ENCODE measurements at places on chromosomes 1 and 21.

- DNase-seq, result peak; percentile 13
These were observed 1.6 kb downstream of the CASZ1 start for GRCh38 chr1:10794724-10795275.

GRCh38 chr1:109933856-109934711 lies 23.4 kb downstream of the CSF1 start:
- no peak for DNase-seq

DNA sequence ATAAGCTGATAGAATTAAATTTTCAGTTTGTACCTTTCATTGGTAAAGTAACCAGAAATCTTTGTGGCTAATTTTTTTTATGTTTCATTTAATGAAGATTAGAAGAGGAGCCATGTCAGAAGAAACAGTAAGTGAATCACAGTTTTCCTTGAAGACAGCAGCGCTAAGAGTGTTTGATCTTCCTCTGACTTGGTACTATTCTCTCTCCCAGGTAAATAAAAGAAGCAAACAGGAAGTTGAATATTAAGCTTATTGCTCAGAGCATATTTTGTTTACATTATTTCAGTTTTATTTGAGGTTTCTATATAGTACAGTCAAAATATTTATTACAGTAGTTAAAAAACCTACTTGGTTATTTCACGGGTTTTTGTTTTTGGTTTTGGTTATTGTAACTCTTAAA lies 3.7 kb downstream of the MIGA1 start:
- DNase-seq, result no peak

DNA sequence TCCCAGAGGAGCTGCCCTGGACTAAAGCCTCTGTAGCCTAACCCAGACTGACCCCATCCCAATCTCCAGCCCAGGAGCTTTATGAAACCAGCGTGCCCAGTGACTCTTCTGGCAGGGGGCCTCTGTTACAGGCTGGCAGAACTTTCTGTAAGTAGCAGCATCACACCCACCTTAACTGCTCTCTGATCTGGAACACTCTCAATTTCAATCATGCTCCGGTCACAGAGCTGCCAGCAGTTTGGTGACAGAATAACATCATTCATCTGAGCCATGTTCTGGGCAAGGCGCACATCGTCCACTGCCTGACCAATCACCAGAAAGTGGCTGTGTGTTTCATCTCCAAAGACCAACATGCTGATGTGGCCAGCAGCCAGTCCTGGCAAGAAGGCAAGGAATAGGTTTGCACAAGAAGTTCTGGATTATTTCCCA lies 14.7 kb downstream of the ADCY10 start:
- DNase-seq, result no peak

GRCh38 chr1:83559129-83559840 lies 439.6 kb downstream of the TTLL7 start:
- no peak for DNase-seq

Data from fibroblast of skin of back (primary cell).